ENCODE measurements at places on chromosomes 4 and X.

GRCh38 chr4:177079327-177079726 lies 230.3 kb upstream of the NEIL3 start:
- DNase-seq, result no peak
- H3K27me3 ChIP-seq, result no peaks in the 10 kb centered on the region
- no peaks in the 10 kb centered on the region for H3K4me1 ChIP-seq
- no peak overlapping the region for H3K4me3 ChIP-seq

- peak overlapping the region; percentile 70 for H3K27ac ChIP-seq
- no peaks in the 10 kb centered on the region for H3K27me3 ChIP-seq
- no peaks in the 10 kb centered on the region for H3K36me3 ChIP-seq
- peaks cover 34% of the 10 kb centered on the region for H3K4me1 ChIP-seq
Observed at GRCh38 chrX:123988423-123989111, 27.1 kb downstream of the STAG2 start.

DNA sequence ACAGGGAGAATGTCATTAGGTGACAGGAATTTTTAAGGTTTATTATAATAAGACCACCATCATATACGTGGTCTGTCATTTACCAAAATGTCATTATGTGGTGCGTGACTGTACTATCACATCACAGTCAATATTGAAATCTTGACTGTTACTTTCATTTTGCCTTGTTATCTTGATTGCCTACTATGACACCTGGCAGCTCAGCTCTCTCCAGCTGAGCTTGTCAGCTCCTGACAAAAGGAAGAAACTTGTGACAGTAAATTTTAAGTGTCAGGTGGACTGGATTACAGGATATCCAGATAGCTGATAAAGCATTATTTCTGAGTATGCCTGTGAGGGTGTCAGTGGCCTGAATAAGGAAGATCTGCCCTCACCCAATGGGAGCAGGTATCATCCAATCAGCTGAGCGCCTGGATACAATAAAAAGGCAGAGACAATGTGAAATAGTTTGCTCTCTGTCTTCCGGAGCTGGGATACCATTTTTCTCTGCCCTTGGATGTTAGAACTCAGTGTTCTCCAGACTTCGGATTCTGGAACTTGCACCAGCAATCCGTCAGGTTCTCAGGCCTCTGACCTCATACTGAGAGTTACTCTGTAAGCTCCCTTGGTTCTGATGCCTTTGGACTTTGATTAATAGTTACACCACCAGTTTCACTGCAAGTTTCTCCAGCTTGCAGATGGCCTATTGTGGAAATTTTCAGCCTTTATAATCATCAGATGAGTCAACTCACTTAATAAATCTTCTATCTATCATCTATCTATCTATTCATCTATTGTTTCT lies 1454.7 kb upstream of the IGFBP7 start:
- DNase-seq, result no peak
- H3K4me1 ChIP-seq, result no peaks in the 10 kb centered on the region
- H3K27ac ChIP-seq, result no peak overlapping the region
- no peak overlapping the region for H3K4me3 ChIP-seq
- no peaks in the 10 kb centered on the region for H3K36me3 ChIP-seq

DNA sequence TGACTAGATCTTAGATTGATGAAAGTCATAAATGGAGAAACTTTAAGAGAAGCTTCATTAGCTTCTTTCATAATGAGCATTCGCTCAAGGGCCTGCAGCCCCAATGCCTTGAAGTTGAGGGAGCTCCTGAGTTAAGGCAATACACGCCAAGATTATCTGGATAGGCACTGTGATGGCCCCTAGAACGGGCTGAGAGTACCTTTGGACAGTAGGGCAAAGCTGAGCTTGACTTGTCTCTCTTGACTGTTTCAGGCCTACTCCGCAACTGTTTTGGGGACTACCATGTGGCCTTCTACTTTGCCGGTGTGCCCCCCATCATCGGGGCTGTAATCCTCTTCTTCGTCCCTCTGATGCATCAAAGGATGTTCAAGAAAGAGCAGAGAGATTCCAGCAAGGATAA lies 83.3 kb downstream of the RLIM start:
- peaks cover 14% of the 10 kb centered on the region for H3K4me1 ChIP-seq
- DNase-seq, result no peak
- no peaks in the 10 kb centered on the region for H3K27me3 ChIP-seq
- no peaks in the 10 kb centered on the region for H3K36me3 ChIP-seq
- no peak overlapping the region for H3K4me3 ChIP-seq
- no peak overlapping the region for H3K27ac ChIP-seq

- no peak overlapping the region for H3K4me3 ChIP-seq
- DNase-seq, result no peak
- H3K27ac ChIP-seq, result no peak overlapping the region
- no peaks in the 10 kb centered on the region for H3K4me1 ChIP-seq
- no peaks in the 10 kb centered on the region for H3K36me3 ChIP-seq
Observed at GRCh38 chrX:28848707-28849106, 261.5 kb downstream of the IL1RAPL1 start.

DNA sequence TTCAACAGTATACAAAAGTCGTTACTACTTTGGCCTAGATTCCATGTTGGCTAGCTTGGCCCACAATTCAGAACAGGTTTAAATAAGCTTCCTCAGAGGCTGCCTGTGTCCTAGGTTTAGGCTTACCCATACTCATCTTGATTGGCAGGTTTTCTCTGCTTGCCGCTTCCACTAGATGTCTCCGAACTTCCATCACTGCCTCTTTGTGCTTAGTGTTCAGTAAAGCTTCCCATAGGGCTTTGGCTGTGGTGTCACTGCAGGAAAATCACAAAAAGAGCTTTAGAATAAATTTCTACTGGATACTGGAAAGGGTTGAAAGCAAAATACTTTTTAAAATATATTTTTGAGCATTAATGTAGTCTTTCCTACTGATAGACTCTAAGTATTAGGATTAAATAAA lies 52.4 kb downstream of the SCFD2 start:
- DNase-seq, result no peak
- H3K36me3 ChIP-seq, result peaks cover 14% of the 10 kb centered on the region
- H3K4me1 ChIP-seq, result peaks cover 13% of the 10 kb centered on the region
- H3K4me3 ChIP-seq, result no peak overlapping the region
- H3K27ac ChIP-seq, result no peak overlapping the region
- no peaks in the 10 kb centered on the region for H3K27me3 ChIP-seq

DNA sequence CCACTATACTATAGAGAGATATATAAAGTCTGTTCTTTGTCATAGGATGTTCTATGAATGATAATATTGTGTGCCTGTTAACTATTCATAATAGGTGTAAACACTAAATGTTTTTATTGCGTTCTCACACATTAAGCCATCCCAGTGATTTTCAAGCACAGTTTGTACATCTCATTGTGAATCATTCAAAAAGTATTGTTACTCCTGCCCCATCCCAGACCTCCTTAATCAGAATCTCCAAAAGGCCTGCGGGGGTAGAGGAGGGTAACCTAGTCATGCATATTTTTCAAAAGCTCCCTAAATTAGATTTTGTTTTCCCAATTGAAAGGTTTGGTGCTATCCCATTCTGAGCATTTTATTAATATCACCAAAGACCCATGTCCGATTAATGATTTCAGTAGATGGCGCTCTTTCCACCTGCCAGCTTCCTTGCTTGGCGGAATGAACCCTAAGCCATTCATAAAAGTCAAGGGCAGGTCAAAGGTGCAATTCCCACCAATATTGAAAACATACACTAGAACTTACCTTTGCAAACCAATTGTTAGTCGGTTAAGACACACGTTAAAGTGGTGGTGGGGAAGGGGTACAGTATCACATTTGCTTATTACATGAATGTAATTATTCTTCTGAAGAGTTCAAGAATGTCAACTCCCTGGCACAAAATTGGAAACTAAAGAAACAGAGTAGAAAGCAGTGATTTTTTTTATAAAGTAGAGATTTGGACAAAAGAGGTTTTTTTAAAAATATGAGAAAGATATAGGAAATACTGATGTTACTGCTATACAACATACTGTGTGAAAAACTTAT lies 5.8 kb upstream of the TET2 start:
- H3K4me3 ChIP-seq, result no peak overlapping the region
- no peak for DNase-seq
- peaks cover 12% of the 10 kb centered on the region for H3K4me1 ChIP-seq
- H3K36me3 ChIP-seq, result no peaks in the 10 kb centered on the region

DNA sequence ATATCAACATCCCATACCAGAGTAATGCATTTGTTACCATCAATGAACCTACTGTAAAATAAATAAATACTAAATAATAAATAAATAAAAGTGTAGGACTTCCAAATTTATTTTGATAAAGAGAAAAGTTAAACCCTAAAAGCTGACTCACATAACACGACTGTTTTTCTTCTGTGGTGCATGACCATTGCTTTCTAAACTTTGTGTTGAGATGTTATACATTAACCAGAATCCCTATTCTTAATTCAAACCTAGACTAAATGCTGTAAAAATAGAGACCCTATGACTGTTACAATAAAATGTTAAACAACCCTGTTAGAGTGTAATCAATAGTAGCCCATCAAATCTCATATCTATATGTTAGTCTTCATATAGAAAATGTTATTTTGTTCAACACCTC lies 20.9 kb upstream of the PRMT9 start:
- no peak for DNase-seq
- H3K27me3 ChIP-seq, result no peaks in the 10 kb centered on the region
- no peak overlapping the region for H3K4me3 ChIP-seq
- no peaks in the 10 kb centered on the region for H3K4me1 ChIP-seq

- H3K36me3 ChIP-seq, result no peaks in the 10 kb centered on the region
- no peaks in the 10 kb centered on the region for H3K4me1 ChIP-seq
- DNase-seq, result no peak
- no peak overlapping the region for H3K27ac ChIP-seq
- no peak overlapping the region for H3K4me3 ChIP-seq
Observed at GRCh38 chr4:111666826-111667360, 478.4 kb upstream of the FAM241A start.

GRCh38 chr4:82721819-82722423 lies 76.7 kb downstream of the SCD5 start:
- DNase-seq, result no peak
- no peak overlapping the region for H3K27ac ChIP-seq
- H3K4me3 ChIP-seq, result no peak overlapping the region
- H3K4me1 ChIP-seq, result no peaks in the 10 kb centered on the region
- no peaks in the 10 kb centered on the region for H3K27me3 ChIP-seq

GRCh38 chr4:37721995-37722638 lies 35.9 kb upstream of the RELL1 start:
- DNase-seq, result no peak

- no peaks in the 10 kb centered on the region for H3K36me3 ChIP-seq
- H3K27ac ChIP-seq, result no peak overlapping the region
- no peak overlapping the region for H3K4me3 ChIP-seq
- H3K4me1 ChIP-seq, result no peaks in the 10 kb centered on the region
- H3K27me3 ChIP-seq, result no peaks in the 10 kb centered on the region
Observed at GRCh38 chr4:32684160-32684559, 1964.0 kb downstream of the PCDH7 start.

- H3K4me3 ChIP-seq, result no peak overlapping the region
- no peak for DNase-seq
Observed at GRCh38 chr4:155237567-155237966, 29.1 kb downstream of the NPY2R start.

DNA sequence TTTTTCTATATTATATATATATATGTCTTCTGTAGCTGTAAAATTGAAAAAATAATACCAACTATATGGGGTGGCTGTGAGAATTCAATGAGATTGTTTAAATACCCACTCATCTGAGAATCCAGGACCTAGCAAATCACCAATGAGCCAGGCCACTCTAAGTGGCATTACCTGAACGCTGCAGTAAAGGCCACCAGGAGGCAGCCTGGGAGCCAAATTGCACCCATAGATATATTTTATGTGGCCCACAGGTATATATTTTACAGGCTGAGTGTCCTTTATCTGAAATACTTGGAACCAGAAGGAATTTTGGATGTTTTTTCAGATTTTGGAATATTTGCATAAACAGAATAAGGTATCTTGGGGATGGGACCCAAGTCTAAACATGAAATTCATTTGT lies 58.2 kb upstream of the C4orf50 start:
- H3K4me1 ChIP-seq, result no peaks in the 10 kb centered on the region
- no peak for DNase-seq
- no peak overlapping the region for H3K27ac ChIP-seq

DNA sequence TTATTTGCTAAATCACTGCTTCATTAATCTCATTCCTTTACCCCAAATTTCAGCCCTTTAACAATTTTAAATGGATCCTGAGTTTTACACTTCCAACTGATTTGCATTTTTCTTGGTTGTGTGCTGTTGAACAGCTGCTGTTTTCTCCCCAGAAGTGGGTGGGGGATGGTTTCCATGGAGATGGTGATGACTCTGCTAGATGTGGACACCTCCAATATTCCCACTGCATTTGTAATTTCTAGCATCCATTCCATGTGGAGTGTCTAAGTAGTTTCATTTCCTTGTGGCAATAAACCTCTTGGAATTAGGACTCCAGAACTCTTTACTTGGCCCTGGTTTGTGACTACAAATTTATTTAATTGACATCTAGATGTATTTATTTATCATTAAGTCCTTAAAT lies 330.4 kb downstream of the GBA3 start:
- no peaks in the 10 kb centered on the region for H3K36me3 ChIP-seq
- no peaks in the 10 kb centered on the region for H3K4me1 ChIP-seq
- no peaks in the 10 kb centered on the region for H3K27me3 ChIP-seq
- no peak overlapping the region for H3K4me3 ChIP-seq
